ENCODE measurements at places on chromosomes 13 and 19. TPM values are rescaled to one million over a fixed set of nuclear protein-coding genes. Genes with fewer than 3 reads are reported as not detected.

Gene DCLK1
- total RNA-seq, result 1.4 TPM

Gene KLK6
- total RNA-seq, result 0.18 TPM

Gene FFAR3
- not detected for total RNA-seq

Gene KLK14
- 0.41 TPM for total RNA-seq

Gene ZNF415
- total RNA-seq, result not detected

Gene CEACAM7
- 0.10 TPM for total RNA-seq

Gene ONECUT3
- total RNA-seq, result not detected

Gene C13orf42
- total RNA-seq, result not detected

Gene COL4A1
- total RNA-seq, result 83.5 TPM

Gene RXFP2
- total RNA-seq, result not detected

Gene SLITRK6
- total RNA-seq, result 0.24 TPM

Gene ASF1B
- 28.1 TPM for total RNA-seq

Gene URI1
- 90.1 TPM for total RNA-seq

Gene KLK10
- total RNA-seq, result 0.31 TPM

Gene RNF113B
- total RNA-seq, result not detected

Gene ZNF99
- total RNA-seq, result not detected

Gene TLE6
- total RNA-seq, result 4.5 TPM

Gene MCEMP1
- not detected for total RNA-seq

Gene ZNF547
- total RNA-seq, result 1.0 TPM

Gene FFAR1
- total RNA-seq, result not detected

Gene NCAN
- 0.06 TPM for total RNA-seq

Gene VSTM2B
- total RNA-seq, result 0.09 TPM

Gene TNNT1
- total RNA-seq, result 136 TPM

Gene CRX
- not detected for total RNA-seq

All from A549 treated with dexamethasone at 1 μM for 4 hours (cell line).